ENCODE measurements at places on chromosomes 6 and 20. TPM values are rescaled to one million over a fixed set of nuclear protein-coding genes. Genes with fewer than 3 reads are reported as not detected.

DNA sequence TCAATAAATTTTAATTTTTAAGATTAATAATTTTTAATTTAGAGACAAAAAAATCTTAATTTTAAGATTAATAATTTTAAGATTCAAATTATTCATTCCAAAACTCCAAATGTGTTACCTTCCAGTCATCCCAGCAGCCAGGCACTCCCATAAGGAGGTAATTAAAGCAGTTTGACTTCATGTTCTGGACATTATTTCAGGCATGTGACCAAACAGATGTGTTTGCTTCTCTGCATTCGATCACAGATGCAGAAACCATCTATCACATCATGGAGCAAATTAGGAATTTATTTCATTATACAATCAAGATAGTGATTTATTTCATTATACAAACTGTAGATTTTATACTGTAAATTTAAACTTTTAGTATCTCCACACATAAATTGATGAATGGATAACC is 150.3 kb downstream of the AKAP7 start:
- no peak for DNase-seq

DNA sequence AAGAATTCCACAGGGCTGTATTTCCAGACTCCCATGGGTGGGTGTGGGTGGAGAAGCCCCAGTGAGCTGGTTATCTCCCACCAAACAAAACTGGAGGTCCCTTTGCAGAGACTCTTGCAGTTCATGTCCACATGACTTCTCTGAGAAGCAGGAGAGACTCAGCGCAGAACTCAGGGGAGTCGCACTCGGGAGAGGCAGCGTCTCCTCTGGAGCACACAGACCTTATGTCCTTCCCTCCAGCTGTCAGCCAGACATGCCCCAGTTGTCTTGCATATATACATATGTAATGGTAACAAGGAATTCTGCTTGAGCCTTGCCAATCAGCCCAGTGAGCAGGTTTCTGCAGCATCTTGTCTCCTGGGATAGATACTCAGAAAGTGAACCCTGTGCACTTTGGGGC is 23.8 kb downstream of the MYT1 start:
- no peak for DNase-seq

HUS1B gene
- total RNA-seq = not detected

SLC44A4 gene
- total RNA-seq = not detected

DNA sequence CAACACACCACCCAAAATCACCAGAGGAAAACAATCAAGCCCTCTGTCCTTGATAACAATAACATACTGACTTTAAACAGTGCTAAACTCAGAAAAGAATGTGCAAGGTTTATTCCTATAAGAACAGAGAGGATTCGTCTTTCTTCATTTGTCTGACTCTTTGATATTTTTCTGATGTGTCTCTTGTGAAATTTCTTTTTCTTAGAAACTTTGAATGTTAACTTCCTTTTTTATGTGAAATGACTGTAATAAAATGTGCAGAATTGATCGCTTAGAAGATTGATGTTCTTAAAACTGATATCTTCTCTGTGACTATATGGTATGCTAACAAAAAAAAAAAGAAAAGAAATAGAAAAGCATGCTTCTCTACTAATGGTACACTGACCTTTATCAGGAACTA is 947.4 kb upstream of the CITED2 start:
- DNase-seq = no peak

- no peak for DNase-seq
Observed at GRCh38 chr6:29099190-29099589, at the start of gene OR2J1. OR2J1 (plus strand) TSS chr6:29099490; CDS start chr6:29100943, 1,453 bp downstream.

DNA sequence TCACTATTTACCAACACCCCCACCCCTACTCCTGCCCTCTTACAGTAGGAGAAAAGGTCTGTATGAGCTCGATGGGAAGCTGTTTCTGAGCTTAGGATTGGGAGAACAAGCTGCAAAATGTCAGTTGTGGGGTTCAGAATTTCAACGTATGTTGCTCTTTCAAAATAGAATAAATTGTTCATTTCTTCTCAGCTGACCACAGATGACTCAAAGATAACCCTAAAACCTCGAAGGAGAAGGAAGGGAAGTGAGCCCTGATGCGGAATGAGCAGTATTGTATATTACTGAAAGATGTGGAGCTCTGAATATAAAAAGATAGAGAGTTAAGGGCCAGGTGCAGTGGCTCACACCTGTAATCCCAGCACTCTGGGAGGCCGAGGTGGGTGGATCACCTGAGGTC is 35.9 kb upstream of the MYLIP start:
- no peak for DNase-seq

PET117 gene
- 10.7 TPM for total RNA-seq

GRCh38 chr20:709423-709822 is 33.8 kb upstream of the SCRT2 start:
- DNase-seq = peak; percentile 58

HRH3 gene
- total RNA-seq = not detected

- no peak for DNase-seq
Observed at GRCh38 chr6:91483415-91484105, 896.7 kb upstream of the MAP3K7 start.

DNA sequence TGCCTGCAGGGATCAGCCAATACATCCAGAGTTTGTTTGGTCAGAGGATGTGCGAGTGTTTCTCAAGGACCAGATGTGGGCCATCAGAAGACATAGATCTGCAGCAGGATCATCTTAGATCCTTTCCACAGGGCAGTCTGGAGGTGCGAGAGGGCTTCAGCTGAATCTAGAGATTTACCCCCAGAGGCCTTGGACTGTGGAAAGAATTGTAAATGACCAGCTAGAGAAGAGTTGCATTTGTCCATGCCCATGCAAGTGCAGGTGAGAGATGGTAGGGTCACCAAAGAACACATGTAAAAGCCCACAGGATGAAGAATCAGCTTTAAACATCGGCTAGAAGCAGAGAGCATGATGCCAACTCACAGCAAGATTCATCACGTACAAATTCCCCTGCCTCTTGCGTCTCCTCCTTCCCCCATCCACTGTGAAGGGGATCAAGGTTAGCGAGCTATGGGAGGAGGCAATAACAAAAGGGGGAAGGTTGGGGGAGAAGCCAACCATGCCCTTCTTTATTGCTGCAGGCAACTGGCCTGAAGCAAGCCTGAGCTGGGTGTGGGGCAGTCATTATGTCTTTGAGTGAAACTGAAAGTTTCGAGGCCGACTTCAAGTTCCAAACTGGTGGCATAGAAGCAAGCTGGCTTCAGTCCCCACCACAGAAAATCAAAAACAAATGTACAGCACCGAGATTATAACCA is 83.5 kb downstream of the SCML4 start:
- no peak for DNase-seq

GRCh38 chr6:156943166-156943565 is 166.0 kb downstream of the ARID1B start:
- DNase-seq = no peak

GRCh38 chr6:138229072-138229471 is 10.8 kb upstream of the PBOV1 start:
- DNase-seq = no peak

DNA sequence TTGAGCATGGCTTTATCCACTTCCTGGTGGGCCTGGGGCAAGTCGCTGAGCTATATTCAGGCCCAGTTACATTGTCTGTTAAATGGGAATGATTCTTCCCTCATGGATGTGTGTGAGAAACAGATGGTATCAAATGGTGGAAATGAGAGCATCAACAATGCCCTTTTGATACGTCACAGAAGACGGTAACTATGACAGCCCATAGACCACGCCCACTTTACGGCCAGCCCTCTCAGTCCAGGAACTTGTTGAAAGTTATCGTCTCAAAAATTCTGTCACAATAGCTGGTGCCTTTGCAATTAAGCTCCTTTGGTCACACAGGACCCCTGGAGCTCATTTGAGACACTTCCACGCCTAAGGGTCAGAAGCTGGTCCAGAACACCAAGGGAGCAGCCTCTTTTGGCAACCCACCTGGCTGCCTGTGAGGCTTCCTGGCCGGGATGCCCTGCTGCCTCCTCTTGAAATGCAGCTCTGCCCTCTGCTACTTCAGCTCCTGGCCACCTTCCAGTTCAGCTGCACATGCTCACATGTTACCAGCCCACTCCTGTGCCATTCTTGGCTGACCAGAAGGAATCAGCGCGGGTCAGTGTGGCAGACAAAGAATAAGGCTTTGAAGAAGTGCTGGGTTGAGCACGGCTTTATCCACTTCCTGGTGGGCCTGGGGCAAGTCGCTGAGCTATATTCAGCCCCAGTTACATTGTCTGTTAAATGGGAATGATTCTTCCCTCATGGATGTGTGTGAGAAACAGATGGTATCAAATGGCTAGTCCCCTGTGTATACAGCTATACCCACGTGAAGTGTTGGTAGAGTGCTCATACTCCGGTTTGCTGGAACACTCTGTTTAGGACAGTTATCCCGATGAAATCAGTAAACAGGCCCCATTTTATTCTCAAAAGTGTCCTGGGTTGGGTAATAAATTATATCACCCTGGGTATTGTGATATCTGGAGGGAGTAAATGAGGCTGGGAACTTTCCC is 199.2 kb upstream of the SUPT3H start:
- peak; percentile 65 for DNase-seq

OSBPL2 gene
- total RNA-seq = 41.2 TPM

GRCh38 chr6:31822036-31822821 is 5.3 kb upstream of the HSPA1B start:
- peak; percentile 87 for DNase-seq

DNA sequence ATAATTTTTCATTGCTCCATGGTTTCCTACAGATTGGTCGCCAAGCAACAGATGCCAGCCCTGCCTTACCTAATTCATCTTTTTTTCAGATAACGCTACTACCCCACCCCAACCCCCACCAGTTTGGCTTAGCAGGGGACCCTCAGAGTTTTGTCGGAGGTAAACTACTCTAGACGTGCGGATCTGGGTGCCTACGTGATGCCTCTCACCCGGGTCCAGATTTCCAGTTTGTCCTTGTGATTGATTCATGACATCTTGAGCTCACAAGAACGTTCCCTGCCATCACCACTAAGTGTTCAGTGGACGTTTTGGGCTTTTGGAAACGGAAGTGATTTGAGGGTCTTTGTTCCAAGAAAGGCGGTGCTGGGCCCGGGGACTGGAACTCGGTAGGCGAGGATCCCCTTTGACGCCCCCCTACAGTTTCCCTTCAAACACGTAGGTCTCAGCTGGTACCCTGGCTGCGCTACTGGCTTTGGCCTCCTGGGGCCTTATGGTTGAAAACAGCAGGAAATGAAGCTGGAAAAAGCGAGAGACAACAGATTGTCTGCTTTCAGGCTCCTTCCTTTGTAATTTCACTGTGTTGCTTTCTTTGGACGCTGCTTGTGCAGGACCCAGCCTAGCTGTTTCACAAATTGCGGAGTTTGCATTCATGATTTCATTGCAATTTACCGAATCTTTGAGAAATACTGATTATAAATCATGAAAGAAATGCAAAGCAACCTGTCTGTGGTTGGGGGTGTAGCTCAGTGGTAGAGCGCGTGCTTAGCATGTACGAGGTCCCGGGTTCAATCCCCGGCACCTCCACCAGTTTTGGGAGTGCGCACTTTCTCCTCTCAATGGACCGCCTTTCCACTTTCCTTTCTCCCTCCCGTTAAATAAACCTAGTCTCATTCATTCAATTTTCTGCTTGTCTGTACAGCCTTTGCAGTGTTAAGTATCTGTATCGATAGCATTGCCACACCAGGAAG is 81.0 kb downstream of the GPX5 start:
- no peak for DNase-seq

DNA sequence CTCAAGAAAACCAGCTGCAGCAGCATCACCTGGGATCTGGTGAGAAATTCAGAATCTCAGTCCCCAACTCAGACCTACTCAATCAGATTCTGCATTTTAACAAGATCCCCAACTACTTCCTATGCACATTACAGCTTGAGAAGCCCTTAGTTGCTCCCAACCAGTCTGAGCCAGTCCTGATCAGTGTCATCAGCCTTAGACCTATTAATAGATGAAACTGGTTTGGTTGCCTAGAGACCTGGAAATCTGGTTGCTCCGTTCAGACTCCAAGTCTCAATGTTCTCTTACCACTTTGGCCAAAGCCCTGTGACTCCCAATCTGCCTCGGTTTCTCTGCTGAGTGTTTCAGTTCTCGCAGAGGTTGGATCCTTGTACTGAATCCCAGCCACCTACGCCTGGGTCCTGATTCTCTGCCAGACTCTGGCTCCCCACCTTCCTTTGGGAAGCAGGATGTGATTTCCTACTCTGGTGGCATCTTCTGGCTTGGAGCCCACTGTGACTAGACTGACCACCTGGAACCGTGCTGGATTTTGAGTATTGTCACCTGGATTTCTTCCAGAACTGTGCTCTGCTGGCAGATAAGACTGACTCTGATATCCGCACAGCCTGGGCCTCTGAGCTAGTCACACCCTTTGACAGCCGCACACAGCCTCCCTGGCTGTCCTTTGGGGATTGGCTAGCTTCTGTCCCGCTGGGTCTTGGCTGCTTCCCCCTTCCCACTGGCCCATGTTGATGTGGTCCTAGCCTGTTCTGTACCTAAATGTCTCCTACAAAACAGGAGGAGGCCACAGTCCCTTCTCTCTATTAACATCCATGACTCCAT is 20.3 kb upstream of the ATXN1 start:
- no peak for DNase-seq

DACT2 gene
- total RNA-seq = 2.4 TPM

- DNase-seq = no peak
Observed at GRCh38 chr6:108406943-108407342, 112.1 kb downstream of the AFG1L start.

AKAP7 gene
- 10.1 TPM for total RNA-seq

DNA sequence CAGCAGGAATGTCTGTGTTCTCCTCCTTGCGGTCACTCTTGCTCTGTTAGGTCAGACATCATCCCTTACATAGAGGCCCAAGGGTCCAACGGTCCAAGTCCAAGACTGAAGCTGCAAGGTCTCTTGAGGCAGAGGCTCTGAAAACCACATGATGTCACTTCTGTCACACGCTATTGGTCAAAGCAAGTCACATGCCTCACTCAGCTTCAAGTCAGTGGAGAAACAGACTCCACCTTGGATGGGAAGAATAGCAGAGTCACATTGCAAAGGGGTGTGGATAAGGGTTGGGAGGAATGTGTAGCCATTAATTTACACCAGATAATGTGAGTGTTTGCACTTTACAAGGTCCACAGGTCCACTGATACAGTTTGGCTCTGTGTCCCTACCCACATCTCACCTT is 17.5 kb downstream of the SLC52A3 start:
- DNase-seq = no peak

SLC26A8 gene
- 0.06 TPM for total RNA-seq

CCDC167 gene
- 28.7 TPM for total RNA-seq

FOXQ1 gene
- not detected for total RNA-seq

GRCh38 chr20:11652128-11652527 is 265.6 kb upstream of the BTBD3 start:
- no peak for DNase-seq

FOXA2 gene
- not detected for total RNA-seq

DNA sequence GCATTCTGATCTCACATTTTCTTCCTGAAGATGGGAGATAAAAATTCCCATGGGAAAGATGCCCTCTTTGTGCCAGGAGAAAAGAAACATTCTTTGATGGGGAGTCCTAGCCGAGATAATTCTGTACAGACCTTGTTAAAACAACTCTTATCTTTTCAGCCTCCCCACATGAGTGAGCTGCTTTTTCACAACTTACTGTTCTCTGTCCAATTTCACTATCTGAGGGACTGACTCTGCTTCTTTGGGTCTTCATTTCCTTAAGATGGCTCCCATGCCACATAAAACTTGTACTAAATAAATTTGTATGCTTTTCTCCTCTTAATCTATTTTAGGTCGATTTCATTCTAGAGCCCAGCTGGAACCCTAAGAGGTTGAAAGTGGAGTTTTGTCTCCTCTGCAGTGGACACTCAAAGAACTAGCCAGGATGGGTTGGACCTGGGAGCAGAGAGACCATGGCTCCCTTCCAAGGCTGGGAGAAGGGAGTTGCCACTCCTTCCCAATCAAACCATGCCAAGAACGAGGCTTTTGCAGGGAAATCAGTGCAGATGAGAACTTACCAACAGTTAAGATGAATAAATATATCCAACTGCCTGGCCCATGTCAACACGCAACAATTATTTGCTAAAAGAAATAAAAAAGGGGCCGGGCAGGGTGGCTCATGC is 285.8 kb upstream of the SULF2 start:
- DNase-seq = peak; percentile 44
